ENCODE measurements at places on chromosomes 4 and X.

DNA sequence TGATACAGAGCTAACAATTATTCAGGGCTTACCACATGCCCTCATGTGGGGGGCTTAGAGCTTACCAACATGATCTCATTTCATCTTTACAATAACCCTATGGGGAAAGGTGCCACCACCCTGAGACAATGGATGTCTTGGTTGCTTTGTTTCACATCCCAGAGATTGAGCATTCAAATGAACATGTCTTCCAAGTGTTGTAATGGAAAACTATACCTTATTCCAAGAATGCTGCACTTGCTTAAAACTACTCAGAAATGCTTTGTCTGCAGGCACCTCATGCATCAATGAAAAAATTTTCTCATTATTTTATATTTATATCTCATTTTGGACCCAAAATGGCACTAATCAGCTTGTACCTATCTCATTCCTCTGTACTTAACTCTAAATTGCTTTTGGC, 34.6 kb downstream of the BCLAF3 start:
- no peak for DNase-seq

GRCh38 chr4:32207456-32207855, 1487.3 kb downstream of the PCDH7 start:
- no peak for DNase-seq

GRCh38 chr4:125191232-125191631, 123.5 kb upstream of the FAT4 start:
- no peak for DNase-seq

DNA sequence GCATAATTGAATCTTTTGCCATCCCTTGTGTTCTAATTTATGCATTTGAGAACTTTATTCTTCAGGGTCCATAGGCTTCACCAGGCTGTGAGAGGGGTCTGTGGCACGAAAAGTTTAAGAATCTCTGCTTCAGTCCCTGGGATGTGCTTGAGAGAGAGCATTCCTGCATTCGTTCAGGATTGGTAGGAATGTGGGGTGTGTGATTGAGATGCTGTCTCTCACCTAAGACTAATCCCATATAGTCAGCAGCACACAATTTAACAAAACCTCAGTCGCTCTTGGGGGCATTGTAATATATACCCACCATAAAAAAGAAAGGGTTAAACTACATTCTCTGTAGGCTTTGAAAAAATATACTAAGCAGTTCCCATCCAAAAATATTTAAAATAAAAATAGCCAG, 41.7 kb downstream of the PTTG2 start:
- no peak for DNase-seq

GRCh38 chr4:8400632-8401325, 39.7 kb downstream of the ACOX3 start:
- no peak for DNase-seq
